ENCODE measurements at places on chromosomes 3 and 15.

- no peak for DNase-seq
Observed at GRCh38 chr15:63352808-63353207, 28.8 kb downstream of the CA12 start.

DNA sequence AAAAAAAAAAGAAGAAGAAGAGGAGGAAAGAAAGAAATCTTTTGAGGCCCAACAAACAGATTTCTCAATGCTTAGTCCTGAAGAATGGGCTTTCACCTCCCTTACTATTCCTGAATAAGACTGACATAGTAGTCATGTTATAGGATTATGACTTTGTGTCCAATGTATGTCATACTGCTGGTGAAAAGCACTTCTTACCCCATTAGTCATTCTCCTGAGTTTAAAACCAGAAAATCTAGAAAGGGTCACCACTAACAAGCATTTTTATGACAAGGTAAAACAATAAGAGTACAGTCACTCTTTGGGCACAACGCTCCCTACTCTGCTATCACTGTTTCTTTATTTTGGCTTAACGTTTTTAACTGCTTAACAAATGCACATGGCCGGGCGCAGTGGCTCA is 88.2 kb downstream of the IGSF11 start:
- no peak for DNase-seq

GRCh38 chr15:69314736-69315135 is 16.0 kb downstream of the PAQR5 start:
- no peak for DNase-seq

DNA sequence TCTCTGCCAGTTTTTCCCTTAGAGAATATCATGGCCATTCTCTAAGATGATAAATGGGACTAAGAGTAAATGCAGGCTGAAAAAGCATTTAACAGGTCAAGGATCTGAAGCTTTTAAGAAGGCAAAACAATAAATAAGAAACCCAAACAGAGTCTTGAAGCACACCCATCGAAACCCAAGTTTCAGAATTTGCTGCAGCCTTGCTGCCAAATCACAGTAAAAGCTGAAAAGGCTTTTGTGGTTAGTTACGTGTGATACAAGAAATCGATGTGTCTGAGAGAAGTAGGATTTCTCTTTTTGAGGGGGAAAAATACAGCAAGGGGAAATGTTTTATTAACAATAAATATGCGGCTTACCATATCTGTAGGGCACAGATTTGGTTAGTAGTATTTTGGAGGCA is 92.0 kb downstream of the IGF1R start:
- DNase-seq: no peak

GRCh38 chr3:51997935-51998596 is 2.4 kb upstream of the RPL29 start:
- DNase-seq: no peak

DNA sequence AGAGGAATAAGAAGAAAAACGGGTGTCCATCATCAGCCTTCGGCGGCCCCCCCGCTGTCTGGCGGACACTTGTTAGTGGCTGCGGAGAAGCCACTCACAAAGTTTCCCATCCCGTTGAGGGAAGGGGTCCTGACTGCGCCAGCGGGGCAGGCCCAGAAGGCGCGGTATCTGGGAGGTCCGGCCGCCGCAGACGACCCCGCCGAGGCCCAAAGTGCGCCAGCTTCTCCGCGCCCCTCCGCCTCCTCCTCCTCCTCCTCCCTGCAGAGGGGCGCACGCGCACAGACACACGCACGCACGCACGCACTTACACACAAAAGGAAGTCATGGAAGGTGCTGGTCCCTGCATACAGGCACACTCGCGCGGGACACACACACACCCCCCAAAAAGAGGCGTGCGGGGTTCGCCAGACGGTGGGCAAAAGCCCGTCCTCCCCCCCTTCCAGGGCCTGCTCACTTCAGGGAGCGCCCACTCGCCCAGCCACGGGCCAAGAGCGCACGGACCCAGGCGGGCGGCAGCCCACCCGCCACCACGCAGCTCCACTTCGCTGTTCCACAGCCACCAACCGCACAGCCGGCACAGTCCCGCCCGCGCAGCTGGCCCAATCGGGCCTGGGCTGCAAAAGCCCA is 18.0 kb downstream of the ZNF148 start:
- DNase-seq: no peak

DNA sequence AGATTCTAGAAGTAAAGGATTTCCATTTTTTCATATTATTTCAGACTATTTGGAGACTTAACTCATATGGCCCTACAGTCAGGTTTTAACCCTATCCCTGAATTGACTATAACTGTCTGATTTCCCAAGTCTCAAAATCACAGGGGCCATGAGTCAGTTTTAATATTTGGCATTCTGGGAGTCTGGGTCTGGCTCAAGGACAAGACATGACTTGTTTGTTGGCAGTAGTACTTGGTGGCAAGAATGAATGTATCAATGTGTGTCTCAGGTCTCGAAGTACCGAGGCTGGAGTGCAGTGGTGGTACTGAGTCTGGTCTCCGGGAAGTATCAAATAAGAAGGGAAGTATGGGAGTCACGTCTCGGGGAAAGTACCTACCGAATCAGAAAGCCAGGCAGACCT is 10.8 kb downstream of the UMPS start:
- DNase-seq: no peak

GRCh38 chr3:181660337-181660736 is 51.4 kb upstream of the SOX2 start:
- DNase-seq: no peak

- no peak for DNase-seq
Observed at GRCh38 chr3:129003578-129004112, 2.5 kb downstream of the EFCC1 start.
